GM13976 (cell line): ENCODE measurements at places on chromosomes 2 and 18.

GRCh38 chr2:196160101-196160500 lies 11.3 kb downstream of the STK17B start:
- DNase-seq: peak; percentile 32

DNA sequence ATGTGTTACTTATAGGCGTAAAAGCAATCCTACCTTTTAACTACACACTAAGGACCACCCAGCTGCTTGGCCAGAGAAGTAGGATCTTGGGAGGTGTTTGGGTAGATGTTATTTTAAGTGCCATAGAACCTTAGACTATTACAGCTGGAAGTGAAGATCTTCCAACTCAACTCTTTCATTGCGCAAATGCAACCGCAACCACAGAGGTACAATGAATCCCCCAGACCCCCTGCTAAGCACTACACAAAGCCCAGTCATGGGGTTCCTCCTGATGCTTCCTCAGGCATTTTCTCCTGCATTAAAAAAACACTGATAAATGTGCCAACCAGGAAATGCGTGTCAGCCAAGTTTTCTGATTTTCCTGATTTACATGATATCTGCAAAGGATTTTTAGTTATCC lies 246.0 kb downstream of the LRRTM1 start:
- DNase-seq: no peak

DNA sequence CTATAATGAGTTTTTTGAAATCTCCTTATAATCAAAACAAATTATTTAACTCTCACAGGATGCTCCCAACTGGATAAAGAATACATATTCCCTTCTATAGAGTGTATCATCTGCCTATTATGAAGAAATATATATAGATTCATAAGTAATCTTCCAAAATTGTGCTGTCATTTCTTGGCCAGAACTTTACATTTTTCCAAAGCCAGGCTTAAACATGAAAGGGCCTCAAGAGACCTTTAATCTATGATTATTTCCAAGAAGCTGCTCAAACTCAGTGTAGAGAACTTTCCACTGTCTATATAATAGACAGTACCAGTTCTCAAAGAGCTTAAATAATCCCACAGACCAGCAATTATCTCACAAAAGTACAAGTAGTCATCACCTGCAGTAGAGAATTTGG lies 211.0 kb downstream of the AKAIN1 start:
- no peak for DNase-seq

DNA sequence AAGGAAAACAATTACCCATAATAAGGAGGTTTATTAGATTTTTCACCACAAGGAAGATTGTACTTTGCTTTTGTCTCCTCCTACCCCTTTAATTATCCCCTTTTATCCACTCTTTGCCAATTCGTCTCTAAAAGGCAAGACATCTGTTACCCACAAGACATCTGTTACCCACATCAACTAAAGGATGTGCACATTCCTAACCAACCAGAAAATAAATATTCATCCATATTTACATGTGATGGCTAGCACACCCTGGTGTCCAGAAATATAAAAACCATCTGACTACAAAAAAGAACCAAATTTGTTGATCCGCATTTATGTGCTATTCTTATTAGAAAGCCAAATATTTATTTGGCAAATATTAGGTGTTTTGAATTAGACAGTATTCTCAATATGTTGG lies 35.7 kb downstream of the ACVR1C start:
- DNase-seq: no peak

GRCh38 chr2:172100080-172100934 lies 2.4 kb downstream of the DLX2 start:
- DNase-seq: peak; percentile 40

DNA sequence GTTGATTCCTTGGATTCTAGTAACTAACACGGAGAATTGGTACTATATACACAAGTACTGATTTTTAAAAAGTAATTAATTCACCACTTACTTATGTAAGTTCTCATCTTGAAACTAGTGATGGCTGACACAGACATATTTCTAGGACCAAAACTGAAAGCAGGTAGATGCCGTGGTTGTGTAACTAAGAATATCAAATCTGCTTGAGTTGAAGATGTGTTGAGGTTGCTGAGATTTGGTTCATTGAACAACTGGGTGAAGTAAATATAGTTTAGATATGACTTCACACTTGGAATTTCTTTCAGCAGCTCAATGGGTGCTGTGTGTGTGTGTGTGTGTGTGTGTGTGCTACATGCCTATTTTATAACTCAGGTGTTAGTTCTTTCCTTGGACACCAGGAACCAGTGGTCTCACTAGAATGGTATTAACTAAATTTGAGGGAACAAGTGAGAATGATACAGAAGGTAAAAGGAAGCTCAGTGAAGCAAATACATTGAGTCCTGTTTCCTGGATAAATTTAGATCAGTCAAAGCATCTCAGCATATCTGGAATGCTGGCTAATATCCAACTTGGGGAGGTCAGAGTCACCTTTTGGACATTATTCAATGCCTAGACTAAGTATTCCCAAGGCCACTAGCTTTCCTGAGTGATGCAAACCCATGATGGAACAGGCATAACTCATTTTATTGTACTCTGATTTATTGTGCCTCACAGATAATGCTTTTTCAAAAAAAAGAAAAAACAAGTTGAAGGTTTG lies 110.7 kb upstream of the ZEB2 start:
- no peak for DNase-seq

GRCh38 chr2:206647985-206648384 lies 5.7 kb downstream of the FAM237A start:
- DNase-seq: no peak

DNA sequence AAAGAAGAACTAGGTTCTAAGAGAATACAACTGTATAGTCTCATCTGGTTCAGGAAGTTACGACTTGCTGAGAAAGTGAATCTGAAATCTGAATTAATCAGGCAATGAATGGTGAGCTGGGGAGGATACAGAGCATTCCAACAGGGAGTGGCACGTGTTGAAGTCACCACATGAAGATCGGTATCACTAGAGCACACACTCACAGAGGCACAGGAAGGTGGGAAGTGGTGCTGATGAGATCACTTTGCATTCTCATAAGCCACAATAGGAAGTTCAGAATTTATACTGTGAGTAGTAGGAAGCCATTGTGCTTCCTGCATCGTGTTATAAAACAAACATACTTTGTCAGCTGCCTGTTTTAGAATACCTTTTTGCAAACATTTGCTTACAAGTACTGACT lies 615.0 kb upstream of the DDX18 start:
- no peak for DNase-seq

DNA sequence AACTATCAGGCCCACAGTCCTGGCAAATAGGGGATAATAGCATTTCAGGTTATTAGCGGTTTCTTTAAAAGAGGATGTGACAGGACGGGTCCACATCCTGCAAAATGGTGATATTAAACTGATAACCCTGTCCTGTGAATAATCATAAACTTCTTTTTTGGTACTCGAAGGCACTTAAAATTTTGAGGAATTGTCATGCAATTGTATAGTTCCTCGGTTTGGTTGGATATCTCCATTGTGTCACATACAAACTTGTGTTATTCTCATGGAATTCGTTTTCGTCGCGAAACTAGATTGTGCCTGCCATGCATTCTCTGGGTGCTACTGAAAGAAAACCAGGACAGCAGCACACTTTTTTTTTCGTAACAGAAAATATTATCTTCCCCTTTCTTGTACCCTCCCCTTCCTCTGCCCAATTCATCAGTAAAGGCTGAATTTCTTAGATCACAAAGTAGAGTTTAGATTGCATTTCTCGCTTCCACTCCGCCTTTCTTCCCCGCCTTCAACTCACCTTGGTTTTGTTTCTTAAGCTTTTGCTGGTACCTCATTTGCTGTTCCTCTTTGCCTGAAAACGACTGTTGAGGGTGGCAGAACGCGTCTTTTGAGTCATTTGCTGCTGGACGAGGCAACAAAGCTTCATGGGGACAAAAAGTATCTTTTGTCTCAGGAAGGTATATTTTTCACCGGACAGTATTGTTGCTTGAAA lies 1.3 kb downstream of the CERS6 start:
- peak; percentile 28 for DNase-seq

DNA sequence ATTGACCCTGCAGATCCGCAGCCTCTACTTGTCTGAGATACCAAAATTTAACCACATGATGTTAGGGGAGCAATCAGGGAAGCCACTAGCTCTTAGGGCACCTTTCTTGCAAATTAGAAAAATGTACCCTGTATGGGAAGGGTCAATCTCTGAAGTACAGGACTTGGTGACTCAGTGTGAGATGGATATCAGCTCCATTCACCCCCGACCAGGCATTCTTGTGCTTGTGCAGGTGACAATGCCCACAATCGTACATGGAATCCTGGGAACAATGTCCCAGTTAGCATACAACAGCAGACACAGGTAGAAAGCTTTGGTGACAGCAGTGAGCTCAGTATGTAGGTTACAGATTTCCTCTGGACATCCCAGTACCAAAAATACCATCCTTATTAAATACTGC lies 137.7 kb upstream of the ITGB6 start:
- no peak for DNase-seq
